ENCODE measurements at places on chromosomes 16 and 17.

DNA sequence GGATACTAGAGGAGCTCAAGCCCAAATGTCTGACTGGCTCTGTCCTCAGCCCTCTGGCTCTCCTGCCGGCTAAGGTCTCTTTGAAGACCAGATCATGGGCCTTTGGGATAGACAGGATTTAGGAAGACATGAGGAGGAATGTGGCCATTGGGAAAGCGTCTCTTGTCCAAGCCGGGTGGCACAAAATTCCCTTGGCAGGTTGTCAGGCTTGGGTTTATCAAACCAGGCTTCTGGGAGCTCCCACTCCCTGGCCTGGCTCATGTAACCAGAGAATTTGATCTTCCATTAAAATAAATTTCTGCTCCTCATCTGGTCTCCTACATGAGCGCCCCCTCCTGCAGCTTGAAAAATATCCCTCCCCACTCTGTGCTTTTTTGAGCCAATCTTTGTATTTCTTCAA lies 71.1 kb downstream of the IRX3 start:
- DNase-seq = no peak

DNA sequence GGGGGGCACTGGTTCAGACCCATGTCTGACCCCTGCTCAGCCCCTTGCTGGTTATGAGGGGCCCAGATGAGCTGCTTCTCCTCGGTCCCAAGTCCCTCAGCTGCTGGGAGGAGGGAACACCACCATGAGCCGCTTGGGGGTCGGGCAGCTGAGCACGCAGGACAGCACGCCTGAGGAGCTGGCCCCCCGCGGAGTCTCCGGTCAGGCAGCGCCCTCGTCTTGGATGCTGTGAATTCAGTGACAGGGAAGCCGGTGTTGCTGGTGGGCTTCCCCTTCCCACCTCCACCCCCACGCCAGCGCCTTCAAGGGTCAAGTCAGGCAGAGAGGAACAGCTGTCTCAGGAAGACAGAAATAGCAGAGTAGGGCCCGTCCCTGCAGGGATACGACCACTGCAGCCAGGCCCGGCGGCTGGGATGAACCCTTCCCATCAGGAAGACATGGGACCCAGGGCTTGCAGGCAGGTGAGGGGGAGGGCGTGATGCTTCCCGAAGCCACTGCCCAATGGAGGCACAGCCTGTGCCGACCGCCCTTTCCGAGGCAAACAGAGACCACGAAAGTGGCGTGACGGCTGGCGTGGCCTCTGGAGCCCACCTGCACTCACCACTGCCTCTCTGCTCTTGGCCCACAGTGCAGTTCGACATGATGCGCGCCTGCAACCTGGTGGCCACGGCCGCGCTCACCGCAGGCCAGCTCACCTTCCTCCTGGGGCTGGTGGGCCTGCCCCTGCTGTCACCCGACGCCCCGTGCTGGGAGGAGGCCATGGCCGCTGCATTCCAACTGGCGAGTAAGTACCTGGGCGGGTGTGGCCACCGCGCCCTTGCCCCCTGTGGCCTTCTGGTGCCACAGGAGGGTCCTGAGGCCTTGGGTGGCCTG lies 8.1 kb downstream of the TMEM204 start:
- DNase-seq = no peak

DNA sequence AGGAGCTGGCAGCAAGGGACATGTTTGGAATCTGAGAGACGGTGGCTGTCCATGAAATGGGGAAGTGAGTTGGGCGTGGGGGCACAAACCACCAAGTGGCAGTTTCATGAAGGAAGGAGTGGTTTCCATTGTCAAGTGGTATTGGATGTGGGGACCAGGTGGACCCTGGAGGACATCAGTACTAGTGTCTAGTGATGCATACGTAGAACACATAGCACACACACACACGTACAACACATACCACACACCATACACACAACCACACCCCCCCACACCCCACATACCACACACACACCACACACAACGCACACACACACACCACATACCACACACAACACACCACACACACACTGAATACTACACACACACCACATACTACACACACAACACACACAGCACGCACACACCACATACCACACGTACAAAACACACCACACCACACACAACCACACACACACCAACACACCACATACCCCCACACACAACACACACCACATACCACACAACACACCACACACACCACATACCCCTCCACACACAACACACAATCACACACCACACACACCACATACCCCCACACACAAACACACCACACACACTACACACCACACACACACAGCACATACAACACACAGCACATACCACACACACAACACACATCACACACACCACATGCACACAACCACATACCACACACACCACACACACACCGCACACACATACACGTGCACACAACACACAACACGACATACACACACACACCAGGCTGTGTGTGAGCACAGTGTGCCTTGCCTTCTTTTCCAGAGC lies 41.1 kb upstream of the GSE1 start:
- DNase-seq = no peak

GRCh38 chr17:27494192-27495091 lies 38.2 kb downstream of the KSR1 start:
- DNase-seq = no peak

Measured in endothelial cell (in vitro differentiated cells).